ENCODE measurements at places on chromosomes 1 and 21. TPM values are rescaled to one million over a fixed set of nuclear protein-coding genes. Genes with fewer than 3 reads are reported as not detected.

DNA sequence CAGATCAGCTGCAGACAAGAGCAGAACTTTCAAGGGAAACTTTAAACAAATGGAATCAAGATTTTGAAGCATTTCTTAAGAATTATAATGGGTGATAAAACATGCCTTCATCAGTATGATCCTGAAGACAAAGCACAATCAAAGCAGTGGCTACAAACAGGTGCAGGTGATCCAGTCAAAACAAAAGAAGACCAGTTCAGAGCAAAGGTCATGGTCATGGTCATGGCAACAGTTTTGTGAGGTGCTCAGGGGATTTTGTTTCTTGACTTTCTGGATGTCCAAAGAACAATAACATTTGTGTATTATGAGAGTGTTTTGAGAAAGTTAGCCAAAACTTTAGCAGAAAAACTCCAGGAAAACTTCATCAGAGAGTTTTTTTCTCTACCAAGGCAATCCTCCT is 681.7 kb upstream of the PTBP2 start:
- no peak for DNase-seq

The C1QB gene
- total RNA-seq: not detected

DNA sequence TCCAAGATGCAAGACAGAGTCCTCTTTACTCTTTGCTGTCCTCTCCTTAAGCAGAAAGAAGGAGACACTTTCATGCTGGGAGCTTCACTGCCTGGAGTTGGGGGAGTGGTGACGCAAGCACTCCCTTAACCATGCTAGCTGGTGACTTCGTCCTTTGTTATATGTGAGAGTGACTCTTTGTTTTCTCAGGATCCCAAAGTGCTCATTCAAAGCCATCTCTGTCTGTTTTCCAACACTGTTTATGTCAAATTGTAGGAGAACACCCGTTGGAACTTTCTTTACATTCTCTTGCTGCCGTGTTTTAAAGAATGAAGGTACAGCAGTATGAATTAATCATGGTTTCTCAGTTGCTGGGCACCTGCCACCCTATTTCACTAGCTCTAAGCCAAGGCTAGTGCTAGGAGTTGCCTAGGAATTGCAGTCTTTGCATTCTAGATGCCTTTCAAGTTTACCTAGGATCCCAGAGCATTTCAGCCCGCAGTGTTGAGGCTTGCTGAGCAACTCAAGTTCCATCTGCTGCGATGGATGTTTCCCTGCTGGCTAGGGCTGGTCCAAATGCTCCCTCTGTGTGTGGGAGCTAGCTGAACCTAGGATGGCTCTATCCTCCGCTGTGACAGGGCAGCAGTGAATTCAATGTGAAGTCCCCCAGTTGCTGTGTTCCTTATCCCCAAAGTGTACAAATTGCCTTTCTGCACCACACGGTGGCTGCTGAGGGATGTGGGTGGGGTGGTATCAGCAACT is 82.6 kb upstream of the GPR52 start:
- DNase-seq: no peak

DNA sequence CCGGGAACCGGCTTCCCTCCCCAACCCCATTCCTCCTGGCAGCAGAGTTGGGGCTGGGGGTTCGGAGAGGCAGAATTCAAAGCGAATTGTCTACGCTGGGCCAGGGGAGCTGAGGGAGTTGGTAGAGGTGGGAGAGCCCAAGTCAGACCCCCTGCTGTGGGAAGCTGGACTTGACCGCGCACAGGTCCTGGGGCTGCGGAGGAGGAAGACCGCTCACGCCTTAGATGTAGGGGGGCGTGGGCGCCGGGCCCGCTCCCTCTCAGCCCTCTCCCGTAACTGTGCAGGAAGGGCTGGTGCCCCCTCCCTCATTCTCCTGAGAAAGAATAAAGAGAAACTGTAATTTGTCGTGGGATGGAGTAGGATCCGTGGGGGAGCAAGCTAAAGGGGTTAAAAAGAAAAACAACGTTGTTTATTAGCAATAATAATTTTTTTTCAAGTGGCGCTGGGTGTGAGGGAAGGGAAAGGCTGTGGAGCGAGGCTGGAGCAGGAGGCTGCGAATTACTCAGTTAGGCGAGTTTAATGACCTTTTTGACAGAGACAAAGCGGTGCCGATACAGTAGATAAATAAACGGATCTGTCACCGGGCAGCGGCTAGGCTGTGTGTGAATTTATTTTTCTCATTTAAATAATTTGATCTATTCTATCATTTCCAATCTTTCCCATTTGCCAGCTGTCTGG is 838 bp upstream of the GRIK3 start:
- no peak for DNase-seq

GRCh38 chr1:65393928-65394327 is 26.5 kb upstream of the LEPR start:
- no peak for DNase-seq

DNA sequence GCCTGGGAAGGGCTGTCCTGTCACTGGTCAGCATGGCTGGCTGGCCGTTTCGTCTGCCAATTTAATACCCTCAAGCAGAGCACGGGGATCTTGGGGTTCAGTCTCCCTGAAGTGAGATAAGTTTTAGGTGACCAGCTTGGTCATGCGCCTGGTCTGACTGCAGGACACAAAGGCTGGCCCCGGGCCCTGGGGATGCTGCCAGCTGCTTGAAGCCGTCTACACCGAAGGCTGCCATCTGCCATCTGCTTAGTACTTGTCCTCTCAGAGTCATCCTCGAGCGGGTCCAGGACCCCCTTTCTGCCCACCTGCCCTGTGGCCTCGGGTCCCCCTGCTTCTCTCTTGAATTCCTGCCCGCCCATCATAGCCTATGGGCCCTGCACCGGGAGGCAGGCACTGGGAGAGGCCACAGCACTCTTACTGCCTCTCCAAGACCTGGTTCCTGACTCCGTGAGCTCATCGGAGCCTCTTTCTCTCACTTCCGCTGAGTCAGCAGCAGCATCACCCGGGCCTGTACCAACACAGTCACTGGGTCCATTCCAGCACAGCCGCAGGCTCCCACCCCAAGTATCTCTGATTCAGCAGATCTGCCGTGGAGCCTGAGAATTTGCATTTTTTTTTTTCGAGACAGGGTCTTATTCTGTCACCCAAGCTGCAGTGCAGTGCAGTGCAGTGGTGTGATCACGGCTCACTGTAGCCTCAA is 7.0 kb downstream of the FBLIM1 start:
- no peak for DNase-seq

GRCh38 chr1:159889821-159890252 is 10.1 kb downstream of the CFAP45 start:
- DNase-seq: no peak

DNA sequence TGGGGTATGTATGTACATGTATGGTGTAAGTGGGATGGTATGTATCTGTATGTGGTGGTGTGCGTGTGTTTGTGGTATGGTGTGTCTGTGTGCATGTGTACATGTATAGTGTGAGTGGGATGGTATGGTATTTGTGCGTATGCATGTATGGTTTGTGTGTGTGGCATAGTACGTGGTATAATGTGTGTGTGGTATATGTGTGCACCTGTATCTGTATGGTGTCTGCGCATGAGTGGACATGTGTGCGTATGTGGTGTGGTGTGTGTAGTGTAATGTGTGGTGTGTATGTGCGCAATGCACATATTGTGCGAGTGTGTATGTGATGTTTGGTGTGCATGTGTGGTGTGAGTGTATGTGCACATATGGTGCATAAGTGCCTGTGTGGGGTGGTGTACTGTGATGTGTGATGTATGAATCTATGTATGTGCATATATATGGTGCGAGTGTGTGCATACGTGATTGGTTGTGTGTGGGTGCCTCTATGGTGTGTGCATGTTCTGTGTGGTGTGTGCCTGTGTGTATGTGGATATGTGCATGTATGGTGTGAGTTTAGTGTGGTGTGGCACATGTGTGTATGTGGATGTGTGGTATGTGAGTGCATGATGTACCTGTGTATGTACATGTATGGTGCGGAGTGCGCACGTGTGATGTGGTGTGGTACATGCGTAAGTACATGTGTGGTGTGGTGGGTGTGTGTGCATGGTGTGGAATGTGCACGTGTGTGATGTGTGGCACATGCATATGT is 38.8 kb downstream of the WDR4 start:
- DNase-seq: no peak

DNA sequence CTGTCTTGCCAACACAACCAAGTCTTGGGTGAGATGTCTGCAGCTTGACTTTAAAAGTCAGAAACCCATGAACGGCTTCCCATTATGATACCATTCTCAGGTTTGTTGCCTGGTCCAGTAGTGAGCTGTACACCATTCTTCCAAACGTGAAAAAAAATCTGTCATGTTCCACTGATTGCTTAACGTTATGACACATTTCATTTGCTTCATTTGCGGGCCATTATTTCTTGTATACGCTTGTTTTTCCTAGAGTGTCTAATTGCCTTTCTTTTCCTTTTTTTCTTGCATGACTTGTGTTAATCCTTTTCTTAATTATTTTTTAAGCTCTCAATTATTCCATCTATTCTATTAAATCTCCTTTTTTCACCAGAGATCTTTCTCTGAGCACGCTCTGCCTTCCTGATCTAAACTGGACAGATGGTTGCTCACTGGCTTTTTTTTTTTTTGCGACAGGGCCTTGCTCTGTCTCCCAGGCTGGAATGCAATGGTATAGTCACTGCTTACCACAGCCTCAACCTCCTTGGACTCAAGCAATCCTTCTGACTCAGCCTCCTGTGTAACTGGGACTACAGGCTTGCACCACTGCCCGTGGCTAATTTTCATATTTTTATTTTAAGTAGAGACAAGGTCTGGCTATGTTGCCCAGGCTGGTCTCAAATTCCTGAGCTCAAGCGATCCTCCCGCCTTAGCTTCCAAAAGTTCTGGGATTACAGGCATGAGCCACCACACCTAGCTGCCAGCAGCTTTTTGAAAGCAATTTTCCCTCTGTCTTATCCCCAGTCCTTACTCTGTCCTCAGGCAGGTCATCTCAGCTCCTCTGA is 31.7 kb upstream of the CAMTA1 start:
- no peak for DNase-seq

- DNase-seq: no peak
Observed at GRCh38 chr1:167532964-167533824, 14.9 kb upstream of the CD247 start.

The ELF3 gene
- 112 TPM for total RNA-seq

- DNase-seq: no peak
Observed at GRCh38 chr1:39711966-39712340, 20.7 kb upstream of the HPCAL4 start.

The KCNE2 gene
- total RNA-seq: 0.92 TPM

GRCh38 chr1:162994921-162995320 is 74.2 kb upstream of the RGS4 start:
- DNase-seq: no peak

The INAVA gene
- total RNA-seq: 35.7 TPM

DNA sequence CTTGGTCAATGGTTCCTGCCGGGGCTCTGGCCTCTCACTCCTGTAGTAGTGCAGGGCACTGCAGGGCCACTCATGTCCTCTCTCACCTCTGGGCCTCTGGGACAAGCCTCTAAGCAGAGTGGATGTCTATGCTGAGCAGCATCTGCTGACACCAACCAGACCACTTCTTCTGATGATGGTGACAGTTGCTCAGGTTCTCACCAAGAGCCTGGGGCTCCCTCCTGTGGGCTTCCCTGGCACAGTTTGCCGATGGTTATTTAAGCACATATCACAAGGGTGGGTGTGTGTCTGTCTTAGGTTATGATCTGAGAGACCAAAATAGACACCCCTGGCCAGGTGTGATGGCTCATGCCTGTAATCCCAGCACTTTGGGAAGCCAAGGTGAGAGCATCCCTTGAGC is 17.4 kb upstream of the GPR137B start:
- DNase-seq: no peak

DNA sequence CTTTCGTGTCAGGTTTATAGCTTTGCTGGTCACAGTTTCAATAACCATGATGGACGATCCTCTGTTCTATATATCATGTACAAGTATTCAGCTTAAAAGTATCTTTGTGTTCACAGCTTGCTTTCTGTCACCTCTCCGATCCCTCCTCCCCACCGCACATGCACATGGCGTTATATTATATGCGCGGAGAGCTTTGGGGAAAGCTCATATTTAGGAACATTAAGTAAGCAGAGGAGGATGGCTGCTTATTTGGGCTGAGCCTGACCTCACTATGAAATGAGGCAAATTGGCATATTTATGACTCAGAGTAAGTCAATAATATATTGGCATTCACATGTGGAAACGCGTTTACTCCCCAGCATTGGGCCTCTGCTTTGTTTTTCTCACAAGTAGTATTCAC is 360.5 kb downstream of the HLX start:
- no peak for DNase-seq

DNA sequence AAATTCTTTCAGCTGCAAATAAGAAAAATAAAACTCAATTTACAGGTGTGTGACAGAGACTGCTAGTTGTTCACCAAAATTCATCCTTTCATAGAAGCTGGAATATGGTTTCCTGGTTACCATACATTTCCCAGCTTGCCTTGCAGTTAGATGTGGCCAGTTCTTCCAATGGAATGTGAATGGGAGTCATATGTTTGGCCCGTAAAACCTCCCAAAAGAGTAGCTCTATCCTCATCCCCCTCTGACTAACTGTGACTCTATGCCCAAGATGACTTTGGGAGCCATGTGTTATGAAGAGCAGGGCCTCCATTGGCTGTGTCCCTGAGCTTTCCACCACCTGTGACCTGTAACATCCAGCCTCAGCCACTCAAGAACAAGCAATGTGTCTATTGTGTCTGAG is 90.6 kb upstream of the NGF start:
- DNase-seq: no peak

GRCh38 chr1:52476943-52477342 is 72.5 kb downstream of the PRPF38A start:
- DNase-seq: no peak

- DNase-seq: no peak
Observed at GRCh38 chr1:164608651-164609057, 49.7 kb downstream of the PBX1 start.

DNA sequence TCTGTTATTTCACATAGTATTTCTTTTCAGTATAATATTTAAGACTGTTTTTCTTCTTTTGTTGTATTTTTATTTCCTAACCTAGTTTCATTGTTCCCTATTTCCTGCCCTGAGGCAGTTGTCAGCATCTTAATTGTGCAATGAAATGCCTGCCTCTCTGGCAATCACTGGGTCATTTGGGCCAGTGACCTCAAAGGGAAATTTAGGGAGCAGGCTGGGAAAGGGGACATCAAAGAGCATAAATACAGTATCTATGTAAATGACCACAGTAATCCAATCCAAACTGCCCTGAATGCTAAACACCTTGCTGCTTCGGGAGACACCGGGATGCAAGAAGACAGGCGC is 147.8 kb downstream of the TLR5 start:
- no peak for DNase-seq

DNA sequence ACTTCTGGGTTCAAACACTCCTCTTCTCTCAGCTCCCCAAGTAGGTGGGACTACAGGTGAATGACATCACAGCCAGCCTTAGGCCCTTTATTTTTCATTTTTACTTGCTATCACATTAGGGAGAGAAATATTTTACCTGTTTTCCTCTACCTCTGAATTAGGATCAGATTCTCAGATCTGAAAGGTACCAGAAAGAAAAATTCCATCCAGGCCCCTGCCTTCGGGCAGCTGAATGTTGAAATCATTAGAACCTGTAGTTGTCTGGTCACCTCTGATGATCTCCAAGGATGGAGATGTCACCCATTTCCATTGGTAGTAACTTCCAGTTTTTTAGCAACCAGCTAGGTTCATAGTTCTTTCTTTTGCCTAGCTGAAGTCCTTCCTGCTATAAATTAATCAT is 175.6 kb upstream of the TNR start:
- no peak for DNase-seq

The OVAAL gene
- not detected for total RNA-seq

- no peak for DNase-seq
Observed at GRCh38 chr1:57530206-57530910, 106.5 kb upstream of the DAB1 start.

GRCh38 chr1:93616996-93617669 is 64.5 kb downstream of the BCAR3 start:
- DNase-seq: no peak

- no peak for DNase-seq
Observed at GRCh38 chr1:2074396-2074795, 24.2 kb downstream of the PRKCZ start.
